ENCODE measurements at places on chromosomes 13 and 19.
A peak's percentile ranks its signal among the peaks of the same experiment; 100 is the strongest.

- DNase-seq, result no peak
These were observed 31.1 kb downstream of the ZNF146 start for GRCh38 chr19:36246006-36246481.

DNA sequence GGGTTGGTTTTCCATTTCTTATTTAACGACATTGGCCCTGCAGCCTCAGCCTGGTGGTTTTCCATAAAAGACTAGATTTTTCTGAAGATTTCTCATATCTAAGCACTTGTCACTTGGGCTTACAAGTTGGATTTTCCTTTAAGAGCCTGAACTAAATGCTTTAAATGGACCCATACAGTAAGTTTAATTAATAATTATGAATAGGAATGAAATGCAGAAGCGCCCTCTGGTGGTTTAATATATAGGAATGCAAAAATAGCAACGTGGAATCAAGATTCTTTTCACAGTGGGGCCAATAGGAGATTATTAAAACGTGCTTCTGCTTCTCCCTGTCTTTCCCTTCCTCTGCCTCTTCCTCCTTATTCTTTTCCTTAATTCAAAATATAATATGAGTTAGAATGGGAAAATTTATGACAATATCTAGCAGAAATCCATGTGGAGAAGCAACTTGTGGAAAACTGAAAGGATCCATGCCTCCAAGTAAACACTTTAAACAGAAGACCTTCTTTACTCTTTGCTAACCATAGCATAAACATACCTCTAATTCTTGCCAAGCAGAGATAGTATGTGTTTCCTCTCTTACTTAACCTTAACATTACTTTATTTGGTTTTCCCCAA lies 324.0 kb downstream of the GPC5 start:
- DNase-seq, result no peak

DNA sequence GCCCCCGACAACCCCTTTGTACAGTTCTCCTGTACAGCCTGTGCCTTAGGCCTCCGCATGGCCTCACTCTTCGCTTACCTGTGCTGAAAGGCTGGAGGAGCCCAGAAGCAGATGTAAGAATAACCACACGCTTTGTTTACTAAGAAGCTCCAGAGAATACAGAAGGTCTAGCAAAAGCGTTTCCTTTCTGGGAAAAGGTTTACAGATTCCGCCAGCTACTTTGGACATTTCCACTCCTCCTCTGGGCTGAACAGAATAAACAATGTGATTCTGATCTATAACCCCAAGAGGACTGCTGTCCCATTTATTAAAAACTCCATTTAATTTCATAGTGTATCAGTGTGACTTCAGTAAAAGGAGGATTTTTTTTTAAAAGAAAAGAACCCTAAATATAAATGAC lies 339.2 kb downstream of the DNAJC15 start:
- no peak for DNase-seq

- DNase-seq, result no peak
These were observed 412.1 kb downstream of the KLF12 start for GRCh38 chr13:73722120-73722519.

- DNase-seq, result peak; percentile 49
These were observed 1.8 kb downstream of the GADD45B start for GRCh38 chr19:2477732-2478191.

GRCh38 chr13:56349866-56350265 lies 790.9 kb upstream of the PRR20A start:
- DNase-seq, result no peak

- DNase-seq, result no peak
These were observed 767.9 kb downstream of the PCDH9 start for GRCh38 chr13:66462187-66462586.

GRCh38 chr13:85366759-85367417 lies 432.3 kb downstream of the SLITRK6 start:
- no peak for DNase-seq

DNA sequence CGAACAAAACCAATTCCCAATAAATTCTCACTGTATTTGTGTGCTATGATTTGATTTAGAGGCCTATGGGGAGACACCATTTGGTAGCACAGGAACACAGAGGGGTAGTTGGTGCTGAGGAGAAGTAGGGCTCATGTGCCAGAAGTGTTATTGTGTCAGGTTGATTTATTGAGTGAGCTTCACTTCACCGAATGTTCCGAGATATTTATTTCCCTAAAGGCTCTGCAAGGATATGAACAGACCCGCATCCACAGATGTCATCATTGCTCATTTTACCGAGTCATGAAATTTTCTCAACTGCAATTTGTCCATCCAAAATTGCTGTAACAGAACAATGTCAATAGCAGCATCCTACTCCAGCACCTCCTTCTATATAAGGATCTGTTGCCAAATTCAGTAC lies 69.5 kb downstream of the DACH1 start:
- no peak for DNase-seq

DNA sequence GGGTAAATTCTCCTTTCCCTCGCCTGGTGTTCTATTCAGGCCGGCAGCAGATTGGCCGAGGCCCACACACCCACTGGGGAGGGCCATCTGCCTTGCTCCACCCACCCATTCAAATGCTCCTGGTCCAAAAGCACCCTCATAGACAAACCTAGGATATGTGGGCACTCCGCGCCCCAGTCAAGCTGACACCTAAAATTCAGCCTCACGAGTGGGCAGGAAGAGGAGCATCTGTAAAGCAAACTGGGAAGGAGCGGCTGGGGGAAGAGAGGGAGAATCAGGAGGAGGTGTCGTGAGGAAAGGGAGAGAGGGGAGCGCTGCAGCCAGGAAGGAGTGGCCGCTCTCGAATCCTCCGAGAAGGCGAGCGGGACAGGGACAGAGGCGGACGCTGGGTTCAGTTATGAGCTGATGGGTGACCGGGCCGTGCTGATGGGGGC lies 136.9 kb downstream of the USP12 start:
- no peak for DNase-seq

DNA sequence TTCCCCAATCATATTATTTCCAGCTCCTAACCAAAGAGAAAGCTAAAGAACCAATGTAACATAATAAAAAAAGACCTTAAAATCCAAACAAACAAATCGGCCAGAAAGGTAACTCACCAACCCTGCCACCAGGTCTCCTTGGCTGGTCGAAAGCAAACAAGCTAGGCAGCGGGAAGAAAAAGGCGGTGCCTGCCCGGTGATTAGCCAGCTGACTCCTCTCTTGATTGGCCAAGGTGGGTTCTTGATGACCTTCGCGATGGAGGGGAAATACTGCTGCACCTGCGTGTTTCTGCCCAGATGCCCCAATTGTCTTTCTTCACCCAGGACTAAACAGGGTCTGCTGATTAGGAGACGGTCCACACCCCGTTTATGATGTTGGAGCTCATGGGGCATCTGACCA lies at the start of gene NLRP11:
NLRP11 (minus strand) TSS at position 154 of the 400 bp plus-strand sequence. CDS start 13,825 bp downstream, outside the sequence.
- no peak for DNase-seq

DNA sequence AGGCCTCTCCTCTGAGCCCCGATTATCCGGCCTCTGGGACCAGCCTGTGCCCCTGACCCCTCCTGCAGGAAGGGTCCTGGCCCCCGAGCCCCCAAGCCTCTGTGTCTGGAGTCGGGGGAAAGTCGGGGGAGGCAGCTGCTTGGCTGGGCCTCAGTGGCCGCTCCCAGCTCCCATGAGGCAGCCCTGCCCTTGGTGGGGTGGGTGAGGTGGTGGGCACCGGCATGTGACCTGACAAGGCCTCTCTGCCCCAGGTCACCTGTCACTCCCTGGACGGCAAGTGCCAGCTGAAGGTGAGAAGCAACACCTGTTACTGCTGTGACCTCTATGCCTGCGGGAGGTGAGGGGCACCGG lies 41.5 kb downstream of the TMEM255B start:
- DNase-seq, result no peak

DNA sequence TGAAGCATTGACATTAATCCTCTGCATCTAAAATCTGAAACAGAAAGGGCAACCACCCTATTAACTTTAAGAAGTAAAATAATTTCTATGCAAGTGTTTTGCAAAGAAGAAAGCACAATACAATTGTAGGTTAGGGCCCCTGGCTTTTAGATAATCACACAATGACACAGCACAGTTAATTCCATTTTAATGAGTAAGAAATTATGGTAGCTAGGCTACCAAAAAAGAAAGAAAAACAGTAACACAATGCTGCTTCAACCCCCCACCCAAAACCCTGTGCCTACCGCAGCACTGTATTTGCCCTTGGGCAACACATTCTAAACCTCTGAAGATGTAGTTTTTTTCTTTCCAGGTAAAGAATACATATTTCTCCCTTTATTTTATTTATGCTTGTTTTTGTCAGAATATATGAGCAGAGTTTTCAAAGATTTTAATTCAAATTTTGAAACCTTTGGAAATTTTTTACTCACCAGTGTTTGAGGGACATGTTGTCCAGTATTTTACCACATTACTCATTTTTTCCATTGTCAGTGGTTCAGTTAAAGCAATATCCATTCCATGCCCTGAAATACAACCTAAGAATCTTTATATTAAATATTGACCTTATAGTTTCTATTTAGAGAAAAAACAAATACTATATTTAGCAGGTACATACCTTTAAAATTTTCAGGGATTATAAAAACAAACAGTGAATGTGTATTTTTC lies 21.1 kb downstream of the SOHLH2 start:
- no peak for DNase-seq

DNA sequence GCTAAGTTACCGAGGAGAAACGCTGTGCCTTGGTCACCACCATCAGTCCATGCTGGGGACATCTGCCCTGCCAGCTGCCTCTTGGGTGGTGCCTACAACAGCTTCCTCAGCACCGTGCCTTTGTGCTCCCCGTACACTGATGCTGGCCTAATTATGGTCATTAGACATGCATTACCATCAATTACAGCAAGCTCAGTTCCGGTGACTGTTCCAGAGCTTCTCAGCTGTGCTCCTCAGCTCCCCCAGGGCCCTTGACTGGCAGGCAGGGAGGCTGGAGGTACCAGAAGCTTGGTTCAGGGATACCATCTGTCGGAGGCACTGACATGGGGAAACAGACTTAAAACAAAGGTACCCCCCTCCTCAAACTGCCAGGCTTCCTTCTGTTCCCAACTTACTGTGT lies 40.2 kb downstream of the CILP2 start:
- no peak for DNase-seq

DNA sequence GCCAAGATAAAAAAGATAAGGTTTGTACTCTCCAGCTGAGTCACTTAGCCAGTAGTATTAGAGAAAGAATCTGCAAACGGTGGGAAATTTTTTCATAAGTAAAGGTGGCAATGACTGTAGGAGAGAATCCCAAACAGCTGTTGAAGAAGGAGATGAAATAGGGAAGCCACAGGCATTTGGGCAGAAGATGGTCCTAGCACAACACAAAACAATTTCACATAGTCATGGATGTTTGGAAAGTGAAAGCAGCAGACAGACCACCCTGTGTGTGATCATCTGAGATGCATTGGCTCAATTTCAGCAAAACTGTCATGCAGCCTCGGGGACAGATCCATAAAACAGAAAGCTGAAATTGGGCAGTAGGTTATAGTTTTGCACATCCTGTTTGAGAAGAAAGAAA lies 2832.4 kb downstream of the PCDH9 start:
- DNase-seq, result no peak

DNA sequence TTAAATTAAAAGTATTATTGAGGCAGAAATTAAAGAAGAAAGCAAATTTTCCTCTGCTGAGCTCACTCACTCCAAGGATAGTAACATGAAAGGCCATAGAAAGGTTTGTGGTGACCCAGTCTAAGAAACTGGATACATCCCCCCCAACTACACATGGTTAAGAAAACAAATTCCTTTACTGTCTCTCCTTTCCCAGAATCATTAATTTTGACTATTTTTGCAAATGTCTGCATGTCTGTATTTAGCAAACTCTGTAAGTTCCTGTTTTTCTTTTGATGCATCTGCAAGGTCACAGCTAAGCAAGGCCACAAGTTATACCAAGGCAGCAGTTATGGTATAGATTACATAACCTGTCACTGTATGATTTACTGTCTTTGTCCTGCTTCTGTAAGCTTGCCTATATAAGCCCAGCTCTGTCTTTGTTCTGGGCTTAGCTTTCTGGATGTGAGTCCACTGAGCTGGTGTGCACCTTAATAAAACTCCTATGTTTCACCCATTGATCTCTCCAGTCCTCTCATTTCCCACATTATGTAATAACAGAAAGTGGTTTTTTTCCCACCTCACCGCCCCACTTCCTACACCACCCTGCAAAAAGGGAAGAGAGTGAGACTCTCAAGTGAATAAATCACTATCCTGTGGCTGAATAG lies 8.5 kb upstream of the ZNF83 start:
- DNase-seq, result no peak

DNA sequence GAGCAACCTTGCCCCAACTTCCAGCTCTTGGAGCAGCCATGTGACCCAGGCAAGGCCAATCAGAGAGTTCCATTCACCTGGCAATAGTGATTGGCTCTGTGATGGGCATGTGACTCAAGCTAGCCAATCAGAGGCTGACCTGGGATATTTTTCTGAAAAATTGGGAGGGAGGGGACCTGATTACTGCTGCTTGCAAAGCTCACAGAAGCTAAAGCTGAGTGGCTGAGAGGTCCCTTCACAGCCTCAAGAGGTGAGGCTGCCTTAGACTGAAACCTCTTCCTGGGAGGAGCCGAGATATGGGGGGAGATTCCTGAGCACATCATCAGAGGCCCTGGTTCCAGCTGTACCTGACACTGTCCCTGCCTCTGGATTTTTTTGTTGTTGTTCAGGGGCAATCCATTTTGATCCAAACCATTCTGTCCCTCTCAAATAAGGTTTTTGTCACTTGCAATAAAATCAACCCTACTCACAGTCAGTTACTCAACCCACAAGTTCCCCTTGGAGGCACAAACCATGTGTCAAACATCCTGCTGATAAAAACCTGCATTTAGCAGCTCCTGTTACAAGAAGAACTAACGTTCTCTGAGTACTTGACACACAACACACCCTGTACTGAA lies 4.8 kb downstream of the CIB3 start:
- DNase-seq, result no peak

DNA sequence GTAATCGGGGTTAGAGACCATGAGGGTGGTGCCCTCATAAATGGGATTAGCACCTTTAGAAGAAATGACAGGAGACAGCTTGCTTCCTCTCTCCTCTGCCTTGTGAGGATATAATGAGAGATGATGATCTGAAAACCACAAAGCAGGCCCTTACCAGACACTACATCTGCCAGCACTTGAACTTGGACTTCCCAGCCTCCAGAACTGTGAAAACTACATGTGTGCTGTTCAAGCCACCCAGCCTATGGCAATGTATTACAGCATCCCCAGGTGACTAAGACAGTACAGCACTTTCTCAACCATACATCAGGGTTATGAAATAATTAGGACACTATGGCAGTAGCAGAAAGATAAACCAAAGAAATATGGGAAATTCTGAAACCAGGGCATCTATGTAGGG lies 7.4 kb downstream of the ZNF564 start:
- no peak for DNase-seq

Measured in activated naive CD4-positive, alpha-beta T cell treated with anti-CD3 and anti-CD28 coated beads, Interleukin-2, amount 10 ng/mL, durations not matched to agents 7 days and 5 days (primary cell).